SJCRH30 (cell line): ENCODE measurements at places on chromosomes 6 and 20.

DNA sequence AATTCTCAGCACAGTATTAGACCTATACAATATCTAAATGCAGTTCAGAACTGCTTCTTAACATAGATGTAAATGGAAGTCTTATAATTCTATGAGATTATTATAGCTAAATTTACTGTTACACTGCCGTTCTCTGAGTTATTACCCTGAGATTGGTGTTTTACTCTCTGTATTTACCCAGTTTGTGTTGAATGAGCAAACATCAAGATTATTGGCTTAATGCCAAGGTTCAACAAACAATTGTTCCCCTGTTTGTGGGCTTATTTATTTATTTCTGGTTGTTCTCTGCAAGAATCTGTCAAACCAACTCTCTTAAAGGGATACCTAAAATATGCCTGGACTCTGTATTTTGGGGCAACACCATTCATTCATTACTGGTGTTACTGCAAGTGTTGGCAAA is 5.2 kb upstream of the STMND1 start:
- DNase-seq, result no peak

DNA sequence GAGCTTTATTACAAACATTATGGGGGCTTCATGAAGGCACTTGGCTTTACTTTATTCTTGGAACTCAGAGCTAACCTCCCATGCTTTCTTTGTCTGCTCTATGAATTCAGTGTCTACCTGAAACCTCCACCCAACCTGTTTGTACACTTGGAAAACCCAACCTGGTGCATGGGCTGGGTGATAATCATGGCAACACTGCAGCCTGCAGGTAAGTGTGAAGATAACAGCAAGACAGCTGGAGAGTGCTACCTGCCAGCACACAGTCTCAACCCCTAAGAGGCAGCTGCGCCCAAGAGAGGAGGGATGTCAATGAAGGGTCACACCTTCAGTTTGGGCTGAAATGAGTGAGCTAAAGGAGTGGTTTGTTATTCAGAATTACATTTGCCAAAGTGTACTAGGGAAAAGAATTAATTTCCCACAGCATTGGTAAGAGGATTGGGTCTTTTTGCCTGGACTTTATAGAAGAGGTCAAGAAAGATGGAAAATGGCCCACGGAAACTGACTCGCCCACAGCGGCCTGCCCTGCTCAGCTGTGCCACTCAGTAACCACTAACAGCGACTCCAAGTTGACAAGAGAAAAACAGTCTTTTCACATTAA is 24.4 kb downstream of the FOXQ1 start:
- DNase-seq, result no peak

DNA sequence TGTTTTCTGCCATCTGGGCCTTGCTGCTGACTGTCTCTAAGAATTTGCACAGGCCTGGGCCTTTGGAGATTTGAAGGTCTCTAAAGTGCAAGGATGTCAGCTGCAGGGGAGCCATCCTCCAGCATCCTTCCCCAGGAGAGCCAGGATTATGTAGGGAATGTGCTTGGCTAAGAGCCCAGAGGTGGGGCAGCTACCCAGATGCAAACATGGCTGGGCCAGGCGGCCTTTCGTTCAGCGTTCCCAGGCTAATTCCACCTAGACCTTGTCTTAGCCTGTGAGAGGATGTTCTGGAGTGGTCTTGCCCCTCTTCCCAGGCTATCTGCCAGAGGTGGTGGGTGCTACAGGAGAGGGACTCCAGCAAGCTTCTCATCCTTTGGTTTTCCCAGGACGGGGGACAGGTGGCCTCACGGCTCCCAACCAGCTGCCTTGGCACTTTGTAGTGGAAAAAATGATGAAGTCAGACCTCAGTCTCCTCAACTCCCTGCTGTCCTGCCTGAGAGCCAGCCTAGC is 7.7 kb upstream of the PTGIS start:
- peak; percentile 98 for DNase-seq

DNA sequence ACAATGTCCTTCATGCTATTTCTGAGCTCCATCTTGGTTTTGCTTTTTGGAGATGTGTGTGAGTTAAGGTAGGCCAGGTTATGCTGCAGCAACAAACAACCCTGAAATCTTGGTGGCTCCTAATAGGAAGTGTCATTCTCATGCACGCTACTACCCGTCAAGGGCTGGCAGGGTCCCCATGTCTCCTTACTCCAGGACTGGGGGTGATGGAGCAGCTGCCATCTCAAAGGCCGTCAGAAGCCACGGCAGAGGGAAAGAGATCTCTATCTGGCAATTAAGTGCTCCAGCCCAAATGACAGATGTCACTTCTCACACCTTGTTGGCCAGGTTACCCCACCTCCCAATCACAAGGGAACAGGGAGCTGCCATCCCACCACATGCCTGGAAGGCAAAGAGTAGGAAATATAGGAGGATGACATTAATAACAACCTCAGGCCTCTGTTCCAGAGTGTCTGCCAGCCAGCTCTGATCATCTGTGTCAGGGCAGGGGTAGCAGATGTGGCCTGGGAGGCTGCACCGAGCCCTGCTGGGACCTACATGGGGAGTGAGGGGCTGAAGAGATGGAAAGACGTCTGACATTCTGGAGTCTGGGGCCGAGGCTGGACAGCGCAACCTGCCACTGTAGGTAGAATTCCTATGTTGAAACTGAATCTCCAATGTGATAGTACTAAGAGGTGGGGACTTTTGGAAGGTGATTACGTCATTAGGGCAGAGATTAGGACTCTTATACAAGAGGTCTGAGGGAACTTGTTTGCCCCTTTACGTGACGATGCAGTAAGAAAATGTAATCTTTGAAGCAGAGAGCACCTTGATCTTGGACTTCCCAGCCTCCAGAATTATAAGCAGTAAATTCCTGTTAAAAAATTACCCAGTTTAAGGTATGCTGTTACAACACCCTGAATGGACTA is 4.8 kb upstream of the SDCBP2 start:
- DNase-seq, result no peak

DNA sequence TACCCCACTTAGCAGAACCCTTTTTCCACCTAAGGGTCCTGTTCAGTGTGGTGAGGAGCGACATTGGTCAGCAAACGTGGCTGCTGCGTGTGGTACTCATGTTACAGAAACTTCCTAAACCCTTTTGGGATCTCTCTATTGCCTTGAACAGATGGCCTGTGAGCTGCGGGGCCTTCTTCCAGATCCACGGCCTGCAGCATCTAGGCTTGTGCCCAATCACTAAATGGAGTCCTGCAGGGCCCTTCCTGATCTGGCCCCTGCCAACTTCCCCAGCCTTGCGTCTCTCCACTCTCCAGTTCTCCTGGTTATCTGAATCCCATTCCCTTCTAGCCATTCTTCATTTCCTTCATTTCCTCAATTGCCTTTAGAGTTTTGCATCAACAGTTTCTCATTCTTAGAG is 85.6 kb downstream of the PDE7B start:
- DNase-seq, result no peak

DNA sequence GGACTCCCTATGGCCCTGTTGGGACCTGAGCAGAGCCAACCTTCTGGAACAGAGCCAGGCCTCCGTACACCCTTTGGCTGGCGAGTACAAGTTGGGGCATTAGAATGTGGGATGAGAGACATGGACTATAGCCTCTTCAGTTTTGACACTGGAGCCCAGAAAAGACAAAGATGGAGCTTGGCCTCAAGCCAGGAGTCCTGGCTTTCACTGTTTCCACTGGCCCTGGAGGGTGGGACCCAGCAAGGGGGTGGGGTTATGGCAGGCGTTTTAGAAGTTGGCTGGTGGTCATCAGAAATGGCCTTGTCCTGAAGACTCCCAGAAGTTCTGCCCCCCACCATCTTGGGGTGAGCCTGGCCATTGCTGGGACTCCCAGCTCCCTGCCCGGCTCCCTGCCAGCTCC is 21.8 kb downstream of the ITPR3 start:
- DNase-seq, result no peak

DNA sequence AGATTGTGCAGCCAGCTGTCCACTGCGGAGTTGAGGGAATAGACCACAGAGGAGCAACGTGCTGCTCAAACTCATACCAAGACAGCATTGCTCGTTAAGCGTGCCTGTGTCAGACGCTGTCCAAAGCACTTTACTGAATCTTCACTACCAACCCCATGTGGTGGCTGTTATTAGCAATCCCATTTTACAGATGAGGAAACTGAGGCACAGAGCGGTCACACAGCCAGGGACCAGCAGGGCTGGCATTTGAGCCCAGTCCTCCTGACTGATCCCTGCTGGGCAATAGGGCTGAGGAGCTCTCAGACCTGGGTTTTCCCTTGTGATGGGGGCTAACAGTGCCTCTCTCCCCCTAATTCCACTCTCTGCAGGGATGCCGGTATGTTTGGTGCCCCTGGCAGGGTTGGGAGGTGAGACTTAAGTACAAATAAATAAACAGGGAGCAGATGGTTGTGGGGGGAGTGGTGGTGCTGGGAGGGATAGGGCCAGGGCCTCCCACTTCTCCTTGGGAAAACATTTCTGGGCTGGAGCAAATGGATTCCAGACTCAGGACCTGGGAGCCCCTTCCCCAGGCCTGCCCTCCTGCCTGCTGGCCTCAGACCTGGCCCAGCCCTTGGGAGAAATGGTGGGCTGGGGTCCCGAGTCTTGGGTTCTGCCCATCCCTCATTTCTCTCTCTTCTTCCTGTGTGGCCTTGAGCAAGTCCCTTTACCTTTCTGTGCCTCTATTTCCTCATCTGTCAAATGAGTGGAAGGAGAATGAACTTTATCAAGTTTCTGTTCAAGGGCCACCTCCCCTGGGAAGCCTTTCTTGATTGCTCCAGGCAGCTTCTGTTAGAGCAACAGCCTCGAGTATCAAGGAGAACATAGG is 17.7 kb downstream of the SRXN1 start:
- no peak for DNase-seq

GRCh38 chr6:4017834-4018170 is 61.1 kb downstream of the FAM217A start:
- DNase-seq, result no peak
